ENCODE measurements at places on chromosomes 16 and 17. TPM values are rescaled to one million over a fixed set of nuclear protein-coding genes. Genes with fewer than 3 reads are reported as not detected.

TRIM47 gene
- 5.1 TPM for polyA plus RNA-seq

NFATC2IP gene
- polyA plus RNA-seq, result 48.2 TPM

CDRT15L2 gene
- polyA plus RNA-seq, result not detected

CDH13 gene
- polyA plus RNA-seq, result 12.4 TPM

PRM2 gene
- not detected for polyA plus RNA-seq

TMEM238L gene
- polyA plus RNA-seq, result 11.1 TPM

TMEM106A gene
- polyA plus RNA-seq, result 17.3 TPM

CDH1 gene
- 114 TPM for polyA plus RNA-seq

TNFSF13 gene
- 10.4 TPM for polyA plus RNA-seq

SLC16A11 gene
- polyA plus RNA-seq, result 0.67 TPM

PITPNM3 gene
- 11.2 TPM for polyA plus RNA-seq

STH gene
- not detected for polyA plus RNA-seq

MYL4 gene
- 4.4 TPM for polyA plus RNA-seq

KRTAP4-6 gene
- not detected for polyA plus RNA-seq

USH1G gene
- 0.70 TPM for polyA plus RNA-seq

CA4 gene
- 50.9 TPM for polyA plus RNA-seq

KRTAP4-5 gene
- not detected for polyA plus RNA-seq

KCNJ18 gene
- polyA plus RNA-seq, result not detected

YPEL2 gene
- polyA plus RNA-seq, result 39.3 TPM

GPATCH8 gene
- 41.5 TPM for polyA plus RNA-seq

C17orf113 gene
- 3.4 TPM for polyA plus RNA-seq

MMP25 gene
- polyA plus RNA-seq, result 1.9 TPM

ADAP2 gene
- 2.2 TPM for polyA plus RNA-seq

PRAC1 gene
- polyA plus RNA-seq, result not detected

ABCC3 gene
- 10.5 TPM for polyA plus RNA-seq

VMO1 gene
- polyA plus RNA-seq, result 1.7 TPM

UTP4 gene
- 57.3 TPM for polyA plus RNA-seq

HOXB9 gene
- polyA plus RNA-seq, result 88.7 TPM

PKD1 gene
- polyA plus RNA-seq, result 53.6 TPM

MAPT gene
- polyA plus RNA-seq, result 8.1 TPM

ITGAX gene
- polyA plus RNA-seq, result 0.39 TPM

KRT39 gene
- polyA plus RNA-seq, result not detected

SRSF2 gene
- 434 TPM for polyA plus RNA-seq
